ENCODE measurements at places on chromosomes 2 and 18. TPM values are rescaled to one million over a fixed set of nuclear protein-coding genes. Genes with fewer than 3 reads are reported as not detected.

Gene SCN7A
- total RNA-seq: 27.7 TPM

DNA sequence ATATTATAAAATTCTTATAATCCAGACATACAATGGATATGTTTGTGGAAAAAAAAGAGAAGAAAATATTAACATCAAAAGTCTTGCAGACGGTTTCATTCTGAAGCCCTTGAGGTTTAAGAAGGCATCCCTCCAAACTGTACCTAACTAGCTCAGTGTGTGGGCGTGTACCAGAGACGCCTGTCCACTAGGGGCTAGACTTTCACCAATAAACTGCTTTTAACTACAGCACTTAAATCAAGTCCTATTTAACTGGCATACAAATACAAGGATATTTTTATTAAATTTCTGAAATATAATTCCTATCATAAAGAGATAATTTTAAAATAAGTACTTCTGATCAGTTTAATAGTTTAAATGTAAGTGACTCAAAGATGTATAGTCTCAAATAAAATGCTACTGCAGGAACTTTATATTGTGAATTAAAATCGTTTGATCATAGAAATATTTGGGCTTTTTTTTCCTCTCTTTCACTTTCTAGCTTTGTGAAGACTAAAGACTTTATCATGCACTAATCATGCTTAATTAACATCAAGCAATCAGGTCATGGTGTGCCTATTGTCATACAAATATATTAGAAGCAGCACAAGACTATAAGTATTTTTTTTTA lies 437.7 kb downstream of the SATB2 start:
- DNase-seq: no peak

Gene MREG
- total RNA-seq: 0.38 TPM

Gene HOXD8
- 0.32 TPM for total RNA-seq

- no peak for DNase-seq
Observed at GRCh38 chr2:16330571-16330970, 335.1 kb downstream of the CYRIA start.

GRCh38 chr2:81894451-81894990 lies 1590.0 kb upstream of the LRRTM1 start:
- DNase-seq: no peak

DNA sequence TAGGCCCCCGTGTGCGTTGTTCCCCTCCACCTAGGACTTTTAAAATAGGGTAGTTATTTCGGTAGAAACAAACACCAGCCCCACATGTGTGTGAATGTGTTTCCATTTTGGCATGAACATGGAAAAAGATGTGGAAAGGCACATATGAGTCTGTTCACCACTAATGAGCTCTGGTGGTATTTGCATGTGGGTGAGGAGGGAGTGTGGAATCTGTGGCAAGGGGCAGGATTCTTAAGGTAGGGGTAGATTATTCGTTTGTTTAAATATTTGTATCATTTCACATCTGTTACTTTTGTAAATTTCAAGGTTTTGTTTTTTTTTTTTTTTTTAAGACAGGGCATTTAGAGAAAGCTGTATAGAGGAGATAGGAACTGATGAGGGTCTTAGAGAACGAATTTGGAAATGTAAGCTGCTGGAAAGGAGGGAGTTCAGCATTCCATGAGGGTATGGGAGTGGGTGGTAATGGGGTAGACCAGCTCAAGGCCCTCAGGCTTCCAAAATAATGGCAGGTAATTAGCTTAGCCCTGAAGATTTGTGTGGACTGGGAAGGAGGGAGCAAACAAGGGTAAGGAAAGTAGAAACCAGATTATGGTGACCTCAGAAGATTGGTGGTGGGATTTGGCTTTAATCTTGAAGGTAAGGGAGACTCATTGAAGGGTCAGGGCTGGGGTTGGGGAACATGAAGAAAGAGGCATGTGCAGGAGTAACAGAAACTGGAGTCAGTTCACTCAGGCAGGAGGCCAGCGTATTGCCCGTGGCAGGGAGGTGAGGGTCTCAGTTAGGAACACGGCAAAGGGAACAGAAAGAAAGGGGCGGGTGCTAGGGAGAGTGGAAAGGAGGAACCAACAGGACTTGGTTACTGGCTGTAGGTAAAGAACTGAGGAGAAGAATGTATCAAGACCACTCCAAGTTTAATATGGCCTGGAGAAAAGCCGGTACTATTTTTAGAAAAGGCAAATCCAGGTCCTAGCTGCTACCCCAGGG lies 123.6 kb downstream of the PLB1 start:
- DNase-seq: no peak
